Hematopoietic multipotent progenitor cell treated with erythropoietin and hydrocortisone succinate and interleukin-3 and kit ligand, for 17 days (in vitro differentiated cells): ENCODE measurements at places on chromosomes 5 and 9.

- no peak for DNase-seq
These were observed 19.4 kb upstream of the LRRC14B start for GRCh38 chr5:171801-172331.

- no peak for DNase-seq
These were observed 102.9 kb upstream of the LRRTM2 start for GRCh38 chr5:138978080-138978479.

DNA sequence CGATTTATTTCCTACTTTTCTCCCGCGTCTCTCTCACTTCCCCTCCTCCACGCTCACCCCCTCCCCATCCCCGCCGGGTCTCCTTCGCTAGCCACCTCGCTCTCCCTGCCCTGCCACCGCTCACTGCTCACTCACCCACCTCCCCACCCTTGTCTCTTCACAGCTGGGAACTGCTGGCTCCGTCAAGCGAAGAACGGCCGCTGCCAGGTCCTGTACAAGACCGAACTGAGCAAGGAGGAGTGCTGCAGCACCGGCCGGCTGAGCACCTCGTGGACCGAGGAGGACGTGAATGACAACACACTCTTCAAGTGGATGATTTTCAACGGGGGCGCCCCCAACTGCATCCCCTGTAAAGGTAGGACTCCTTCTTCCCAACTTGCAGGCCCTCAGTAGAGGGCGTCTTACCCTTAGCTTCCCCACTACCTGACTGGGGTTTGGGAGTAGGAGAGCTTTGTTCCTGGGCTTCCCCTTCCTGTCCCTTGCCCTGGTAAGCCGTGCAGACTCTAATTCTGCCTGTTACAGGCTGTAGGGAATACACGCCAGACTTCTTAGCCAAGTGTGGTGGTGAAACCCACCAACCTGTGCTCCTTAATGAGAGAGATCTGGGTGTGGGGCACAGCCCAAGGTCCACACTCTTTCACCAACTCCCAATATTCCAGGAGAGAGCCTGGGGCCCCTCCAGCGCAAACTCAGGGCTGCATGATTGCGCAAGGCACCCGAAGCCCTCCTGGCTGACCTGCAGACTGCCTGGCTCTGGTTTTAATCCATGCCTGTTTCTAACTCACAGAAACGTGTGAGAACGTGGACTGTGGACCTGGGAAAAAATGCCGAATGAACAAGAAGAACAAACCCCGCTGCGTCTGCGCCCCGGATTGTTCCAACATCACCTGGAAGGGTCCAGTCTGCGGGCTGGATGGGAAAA is 2.5 kb downstream of the FST start:
- no peak for DNase-seq

GRCh38 chr9:123318961-123319421 is 37.0 kb upstream of the CRB2 start:
- no peak for DNase-seq

GRCh38 chr5:68224509-68225187 is 9.1 kb downstream of the PIK3R1 start:
- no peak for DNase-seq

DNA sequence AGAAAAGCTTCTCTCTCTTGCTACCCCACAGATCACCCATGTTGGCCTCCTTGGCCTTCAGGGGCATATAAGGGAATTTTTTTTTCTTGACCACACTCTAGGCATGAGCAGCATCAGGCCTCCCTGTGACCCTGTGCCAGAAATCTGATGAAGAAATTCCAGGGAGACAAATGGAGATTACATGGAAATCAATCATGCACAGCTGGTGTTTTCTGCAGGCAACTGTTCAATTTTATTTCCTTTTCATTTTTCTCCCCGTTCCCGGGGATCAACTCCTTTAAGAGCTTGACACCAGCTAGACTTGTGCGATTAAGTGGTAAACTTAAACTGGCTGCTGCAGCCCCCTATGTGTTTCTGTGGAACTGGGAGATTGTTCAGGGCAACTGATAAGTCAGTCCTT is 59.3 kb downstream of the GALNT10 start:
- no peak for DNase-seq

DNA sequence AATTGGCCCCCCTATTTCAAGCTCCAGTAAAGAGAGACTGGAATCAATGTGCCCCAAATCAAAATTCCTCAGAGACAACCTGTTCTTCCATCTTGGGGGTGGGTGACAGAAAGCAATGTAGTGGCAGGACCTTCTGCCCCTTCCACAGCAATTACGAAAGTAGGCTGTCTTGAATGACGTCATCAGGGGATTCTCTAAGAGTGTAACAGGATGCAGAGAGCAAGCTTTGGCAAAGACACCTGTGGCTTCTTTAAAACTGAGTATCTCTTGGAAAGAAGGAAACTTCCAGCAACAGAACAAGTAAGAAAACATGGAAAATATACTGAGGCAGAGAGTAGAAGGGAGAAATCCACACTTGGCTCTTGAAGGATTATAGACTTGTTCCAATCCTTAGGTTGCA is 247.6 kb upstream of the PDE4D start:
- DNase-seq, result no peak

DNA sequence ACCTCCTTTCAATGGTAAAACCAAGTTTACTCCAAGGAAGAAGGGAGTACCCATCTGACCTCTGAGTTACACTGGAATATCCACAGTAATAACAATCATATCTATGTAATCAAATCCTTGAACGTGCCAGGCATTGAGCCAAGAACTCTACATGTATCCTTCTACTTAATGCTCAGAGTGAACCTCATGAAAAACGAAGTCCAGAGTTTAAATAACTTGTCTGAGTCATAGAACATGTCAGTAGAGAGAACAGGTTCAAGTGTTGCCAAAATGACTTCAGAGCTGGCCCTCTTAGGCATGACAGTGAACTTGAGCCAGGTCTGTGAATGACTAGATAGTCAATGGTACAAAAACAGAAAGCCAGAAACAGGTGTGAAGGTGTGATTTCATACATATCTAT is 164.1 kb upstream of the ZNF618 start:
- DNase-seq, result no peak

- DNase-seq, result no peak
These were observed 45.2 kb downstream of the ALG2 start for GRCh38 chr9:99176527-99177013.

- DNase-seq, result no peak
These were observed 165.0 kb upstream of the ZNF462 start for GRCh38 chr9:106697750-106698502.

GRCh38 chr5:107303171-107303968 is 367.4 kb downstream of the EFNA5 start:
- DNase-seq, result no peak

DNA sequence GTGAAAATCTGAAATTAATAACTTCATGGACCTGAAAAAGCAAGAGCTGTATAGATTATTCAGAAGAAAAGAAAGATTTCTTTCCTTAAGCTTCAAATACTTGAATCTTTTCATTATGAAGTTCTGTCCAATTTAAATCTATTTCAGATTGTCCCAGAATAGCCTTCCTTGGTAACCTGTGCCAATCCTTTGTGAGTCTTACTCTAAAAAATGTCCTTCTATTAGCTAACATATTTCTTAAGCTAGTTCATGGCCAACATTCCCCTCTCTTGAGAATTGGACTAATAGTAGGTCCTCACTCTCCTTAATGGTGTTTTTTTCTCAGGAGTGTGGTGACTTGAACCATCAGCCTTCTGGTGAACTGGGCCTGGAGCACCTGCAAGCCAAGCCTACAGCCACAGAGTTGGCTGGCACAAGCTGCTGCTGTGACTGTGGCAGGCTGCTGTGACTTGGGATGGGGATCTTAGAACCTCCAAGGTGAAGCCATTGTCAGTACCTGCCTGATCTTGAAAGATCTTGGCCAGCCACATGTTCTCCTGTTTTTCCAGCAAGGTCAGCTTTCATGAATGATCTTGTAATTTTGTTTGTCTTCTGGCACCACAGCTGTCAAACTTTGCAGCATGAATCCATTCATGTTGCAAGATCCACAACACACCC is 262.6 kb upstream of the MAP3K1 start:
- no peak for DNase-seq

- DNase-seq, result no peak
These were observed at the start of gene LHX2 for GRCh38 chr9:124011460-124012301. LHX2 (plus strand) TSS chr9:124011768; CDS start chr9:124012349, 581 bp downstream.

GRCh38 chr5:37665272-37665671 is 174.6 kb downstream of the GDNF start:
- no peak for DNase-seq

DNA sequence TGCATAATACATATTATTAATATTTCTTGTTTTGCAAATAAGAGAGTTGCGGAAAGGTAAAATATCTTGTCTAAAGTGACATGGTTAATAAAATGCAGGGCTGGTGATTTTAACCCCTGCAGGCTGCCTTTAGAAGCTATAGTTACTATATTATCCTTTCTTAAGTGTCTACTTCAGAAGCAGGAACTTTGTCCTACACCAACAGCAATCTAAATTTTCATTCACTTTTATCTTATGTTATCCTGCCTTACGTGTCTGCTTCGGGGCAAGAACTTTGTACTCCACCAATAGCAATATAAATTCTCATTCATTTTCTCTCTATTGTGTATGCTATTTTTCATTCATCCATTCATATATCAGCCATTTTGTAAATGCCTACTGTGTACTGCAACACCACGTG is 719.5 kb downstream of the TLR4 start:
- no peak for DNase-seq

DNA sequence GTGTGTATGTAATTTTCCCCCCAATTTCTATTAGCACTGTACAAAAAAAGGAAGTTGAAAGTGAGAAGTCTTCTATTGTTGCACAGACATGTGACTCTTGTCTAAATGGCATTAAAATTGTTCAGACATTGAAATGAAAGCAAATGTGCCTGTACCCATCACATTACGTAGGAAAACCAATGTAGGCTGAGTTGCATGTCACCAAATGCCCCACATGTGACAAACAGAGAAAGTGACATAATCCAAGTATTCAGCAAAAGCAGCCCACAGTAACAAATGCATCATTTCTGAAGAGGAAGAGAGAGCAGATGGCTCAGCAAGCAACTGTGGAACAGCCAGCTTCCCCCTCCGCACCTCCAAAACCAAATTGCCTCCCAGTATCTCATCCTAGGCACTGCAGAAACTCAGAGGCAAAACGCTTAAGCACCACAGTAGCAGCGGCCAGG is 161.5 kb upstream of the NR4A3 start:
- no peak for DNase-seq

GRCh38 chr5:116360008-116360853 is 214.4 kb downstream of the SEMA6A start:
- DNase-seq, result no peak

DNA sequence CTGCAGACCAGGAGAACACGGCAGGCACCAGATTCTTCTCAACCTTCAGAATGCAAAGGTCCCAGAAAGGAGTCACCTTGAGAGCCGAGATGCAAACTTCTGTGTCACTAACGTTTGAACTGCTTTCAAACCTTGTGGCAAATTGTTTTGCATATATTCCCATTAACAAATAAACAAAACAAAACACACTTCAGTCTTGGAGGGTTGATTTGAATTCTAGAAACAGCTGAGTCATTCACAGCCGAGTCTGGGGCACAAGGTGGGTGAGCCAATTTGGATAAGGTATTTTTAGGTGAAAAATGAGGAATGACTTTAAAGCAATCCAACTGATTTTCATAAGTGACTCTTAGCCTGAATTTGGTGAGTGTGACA is 38.8 kb upstream of the ANKRD33B start:
- no peak for DNase-seq

- no peak for DNase-seq
These were observed 250.9 kb downstream of the ADGRV1 start for GRCh38 chr5:90809311-90810056.

DNA sequence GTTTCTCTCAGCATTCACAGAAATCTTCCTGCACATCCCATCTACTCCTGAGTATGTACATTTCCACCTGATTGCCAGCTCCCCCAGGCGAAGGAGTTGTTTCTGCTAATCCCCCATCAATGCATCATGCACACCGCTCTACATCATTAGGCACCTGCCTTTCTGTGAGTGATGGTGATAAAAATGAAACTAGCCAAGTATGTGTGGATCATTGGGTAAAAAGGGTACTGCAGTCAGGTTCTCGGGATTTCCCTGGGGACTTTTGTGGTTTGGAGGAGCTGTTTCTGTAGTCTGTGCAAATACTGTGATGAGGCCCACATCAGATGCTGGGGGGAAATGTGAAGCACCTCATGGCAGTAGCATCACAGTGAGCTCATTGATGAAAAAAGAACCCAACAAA is 30.4 kb downstream of the CAMK4 start:
- no peak for DNase-seq

GRCh38 chr5:137092831-137093230 is 406.3 kb downstream of the SPOCK1 start:
- DNase-seq, result no peak

GRCh38 chr5:59264639-59265245 is 628.8 kb downstream of the PDE4D start:
- DNase-seq, result no peak

DNA sequence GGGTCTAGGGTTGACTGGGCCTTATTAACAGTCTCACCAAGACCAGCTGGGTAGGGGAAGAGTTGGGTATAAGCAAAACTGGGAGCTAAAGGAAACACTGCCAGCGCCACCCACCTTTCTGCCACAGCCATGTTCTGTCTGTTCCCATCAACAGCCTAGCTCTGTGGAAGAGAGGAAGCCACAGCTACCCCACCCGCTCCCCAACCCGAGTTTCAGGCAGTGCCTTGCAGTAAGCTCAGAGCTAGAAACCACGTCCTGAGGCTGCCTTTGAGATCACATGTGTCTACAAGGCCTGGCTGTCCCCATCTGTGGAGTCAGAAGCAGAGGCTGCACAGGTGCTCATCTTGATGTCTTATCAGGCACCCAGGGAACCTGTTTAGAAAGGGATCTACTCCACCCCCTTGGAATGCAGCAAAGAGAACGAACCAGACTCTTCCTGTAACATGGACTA is 15.3 kb downstream of the HNRNPH1 start:
- no peak for DNase-seq

DNA sequence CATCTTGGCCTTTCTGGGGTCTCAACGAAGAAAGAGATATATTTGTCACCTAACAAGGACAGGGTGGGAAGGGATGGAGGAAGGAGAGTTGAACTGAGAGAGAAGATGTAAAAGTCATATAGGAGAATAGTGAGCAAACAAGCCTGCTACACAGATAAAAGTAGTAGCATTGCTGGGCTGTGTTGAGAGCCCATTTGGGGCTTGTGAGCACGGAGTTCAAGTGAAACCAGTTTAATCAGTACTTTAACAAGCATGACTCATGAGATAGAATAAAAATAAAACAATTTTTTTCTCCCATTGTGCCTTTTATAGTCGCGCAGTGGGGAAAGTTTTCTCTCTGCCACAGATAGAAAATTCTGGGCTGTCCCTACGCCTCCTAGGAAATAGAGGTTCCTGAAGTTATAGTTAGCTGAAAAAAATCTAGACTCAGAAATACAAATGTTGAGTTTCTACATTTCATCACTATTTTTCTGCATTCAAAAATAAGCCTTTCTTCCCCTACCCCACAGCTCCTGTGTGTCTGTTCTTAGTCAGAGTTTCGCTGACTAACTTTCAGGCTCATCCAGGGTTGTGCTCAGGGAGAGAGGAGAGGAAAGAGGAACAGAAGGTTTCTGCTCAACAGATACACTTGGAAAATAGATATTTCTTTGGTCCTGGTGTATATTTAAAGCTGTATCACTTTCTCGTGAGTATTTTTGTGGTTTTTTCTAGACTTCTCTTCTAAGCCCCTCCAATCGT is 395.8 kb upstream of the ADAMTSL1 start:
- no peak for DNase-seq
